Smooth muscle cell of the brain vasculature (primary cell): ENCODE measurements at places on chromosomes 12 and 14.

GRCh38 chr14:31410048-31410650, 10.2 kb downstream of the HEATR5A start:
- DNase-seq, result no peak

DNA sequence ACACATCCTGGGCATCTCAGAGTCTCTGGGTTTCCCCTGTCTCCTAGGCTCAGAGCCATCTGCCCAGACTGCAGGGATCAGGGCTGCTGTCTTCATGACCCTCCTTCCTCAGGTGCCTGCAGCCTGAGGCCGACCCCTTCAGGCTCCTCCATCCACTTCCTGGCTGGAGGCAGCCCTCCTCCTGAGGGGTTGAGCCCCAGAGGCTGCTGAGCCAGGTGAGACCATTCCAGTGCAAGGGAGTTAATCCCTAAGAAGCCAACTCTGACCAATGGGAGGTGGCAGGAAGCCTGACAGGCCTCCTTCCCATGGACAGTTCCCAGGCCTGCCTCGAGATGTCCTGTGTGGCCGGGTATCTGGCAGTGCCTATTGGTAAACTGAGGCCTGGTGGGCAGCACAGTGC, 8.4 kb upstream of the PPP4R4 start:
- no peak for DNase-seq

DNA sequence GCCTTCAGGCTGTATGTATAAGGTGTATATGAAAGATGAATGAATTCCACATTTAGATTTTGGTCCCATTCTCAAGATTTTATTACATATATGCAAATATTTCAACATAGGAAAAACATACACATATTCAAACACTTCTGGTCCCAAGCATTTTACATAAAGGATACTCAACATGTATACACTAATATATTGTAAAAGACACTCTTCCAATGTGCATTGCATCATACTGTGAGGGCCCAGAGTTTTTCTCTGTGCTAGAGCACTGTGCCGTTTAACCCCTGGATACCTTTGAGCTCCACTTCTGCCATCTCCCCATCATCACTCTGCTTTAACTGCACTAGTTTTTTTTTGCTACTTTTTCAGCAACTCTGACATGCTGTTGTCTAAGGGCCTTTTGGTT, 48.1 kb downstream of the ZDHHC17 start:
- DNase-seq, result no peak

GRCh38 chr12:6758506-6759095, 5.7 kb upstream of the MLF2 start:
- no peak for DNase-seq

DNA sequence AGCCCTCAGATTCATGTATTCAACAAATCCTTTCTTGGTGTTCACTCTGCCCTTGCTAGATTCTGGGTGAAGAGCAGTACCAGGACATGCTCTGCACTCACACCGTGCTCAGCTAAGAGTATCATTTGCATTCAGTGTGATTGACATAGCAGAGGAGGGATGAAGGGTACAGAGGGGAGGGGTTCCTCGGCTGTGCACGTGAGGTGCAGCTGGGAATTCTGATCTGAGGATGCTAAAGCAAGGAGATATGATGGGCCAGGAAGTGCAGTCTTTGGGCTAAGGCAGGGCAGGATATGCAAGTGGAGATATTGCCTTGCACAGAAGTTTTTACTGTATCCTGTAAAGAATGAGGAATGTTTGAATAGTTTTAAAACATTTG, 108.6 kb downstream of the FGD4 start:
- DNase-seq, result no peak
